ENCODE measurements at places on chromosomes 13 and 19.
A peak's percentile ranks its signal among the peaks of the same experiment; 100 is the strongest.

DNA sequence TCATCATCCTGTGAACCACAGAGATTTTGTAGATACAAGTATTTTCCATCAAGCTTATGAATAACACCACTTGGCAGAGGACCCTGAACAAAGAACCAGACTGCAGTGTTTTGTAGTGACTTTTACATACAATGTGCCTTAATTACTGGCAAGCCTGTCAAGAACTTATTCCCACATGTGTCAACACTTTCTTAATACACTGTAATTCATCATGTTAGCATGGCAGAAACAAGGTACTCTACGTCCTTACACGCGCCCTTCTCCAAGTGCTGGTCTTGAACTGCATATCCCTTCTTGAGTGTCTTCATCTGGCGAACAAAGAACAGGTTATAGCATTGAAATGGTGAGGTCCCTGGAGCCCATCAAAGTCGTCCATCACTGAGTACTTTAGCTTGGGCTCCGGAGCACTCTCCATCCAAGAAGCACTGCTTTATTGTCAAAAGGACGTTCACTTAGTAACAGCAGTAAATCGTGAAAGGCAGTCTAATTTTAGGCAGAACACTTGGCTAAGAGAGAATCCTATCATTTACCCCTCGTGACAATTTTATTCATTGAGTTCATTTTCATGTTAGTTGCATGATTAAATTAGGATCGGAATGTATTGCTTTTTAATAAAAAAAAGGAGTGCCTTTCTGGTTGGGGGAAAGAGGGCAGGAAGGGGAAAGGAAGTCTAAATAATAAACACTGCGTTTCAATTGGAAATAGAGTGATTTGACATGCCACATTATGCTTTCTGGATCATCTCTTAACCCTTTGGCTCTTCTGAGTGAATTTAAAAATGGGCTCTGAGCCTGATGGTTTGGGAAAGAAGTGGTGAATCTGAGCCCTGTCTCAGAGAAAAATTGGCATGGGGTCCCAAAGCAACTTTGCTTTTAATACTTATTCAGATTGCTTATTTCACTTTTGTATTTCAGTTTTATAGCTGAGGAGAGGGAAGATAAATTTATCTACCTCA is 376.1 kb downstream of the DLEU7 start:
- no peak for DNase-seq

- no peak for DNase-seq
Measured at GRCh38 chr19:34269489-34269888, 15.1 kb downstream of the GARRE1 start.

GRCh38 chr13:21123956-21124355 is 52.4 kb downstream of the SKA3 start:
- no peak for DNase-seq

DNA sequence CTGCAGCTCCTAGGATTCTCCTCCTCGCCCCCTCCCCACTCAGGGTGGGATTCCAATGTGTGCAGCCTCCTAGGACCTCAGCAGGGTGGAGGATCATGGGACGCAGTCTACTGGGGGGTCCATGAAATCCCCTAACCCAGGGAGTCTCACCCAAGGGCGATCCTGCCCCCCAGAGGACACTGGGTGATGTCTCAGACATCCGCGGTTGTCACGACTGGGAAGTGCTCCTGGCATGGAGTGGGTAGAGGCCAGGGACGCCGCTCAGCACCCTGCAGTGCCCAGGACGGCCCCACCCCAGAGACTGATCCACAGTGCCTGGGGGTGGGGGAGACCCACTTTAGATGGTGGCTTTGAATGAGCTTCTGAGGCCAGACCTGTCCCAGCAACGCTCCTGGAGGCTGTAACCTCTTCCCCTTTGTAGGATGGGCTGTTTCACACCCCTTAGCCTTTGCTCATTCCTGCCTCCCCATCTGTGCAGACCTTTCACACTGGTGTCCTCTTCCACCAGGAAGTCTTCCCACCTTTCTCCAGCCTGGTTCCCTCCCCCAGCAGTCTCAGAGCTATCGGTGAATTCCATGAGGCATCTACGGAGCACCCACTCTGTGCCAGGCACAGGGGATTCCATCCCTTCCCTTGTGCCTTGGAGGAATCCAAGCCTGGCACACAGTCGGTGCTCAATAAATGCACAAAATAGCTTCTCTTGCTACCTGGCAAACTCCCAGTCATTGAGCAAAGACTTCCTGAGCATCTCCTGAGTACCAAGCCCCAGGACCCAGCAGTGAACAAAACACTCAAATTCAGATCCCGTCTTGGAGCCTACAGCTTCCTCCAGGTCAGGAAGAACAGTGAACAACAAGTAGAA is 10.5 kb downstream of the SMIM24 start:
- DNase-seq: no peak

GRCh38 chr19:13732337-13732736 is 32.0 kb upstream of the MRI1 start:
- no peak for DNase-seq

- DNase-seq: peak; percentile 67
Measured at GRCh38 chr19:49808711-49809159, 4.4 kb downstream of the FUZ start.

DNA sequence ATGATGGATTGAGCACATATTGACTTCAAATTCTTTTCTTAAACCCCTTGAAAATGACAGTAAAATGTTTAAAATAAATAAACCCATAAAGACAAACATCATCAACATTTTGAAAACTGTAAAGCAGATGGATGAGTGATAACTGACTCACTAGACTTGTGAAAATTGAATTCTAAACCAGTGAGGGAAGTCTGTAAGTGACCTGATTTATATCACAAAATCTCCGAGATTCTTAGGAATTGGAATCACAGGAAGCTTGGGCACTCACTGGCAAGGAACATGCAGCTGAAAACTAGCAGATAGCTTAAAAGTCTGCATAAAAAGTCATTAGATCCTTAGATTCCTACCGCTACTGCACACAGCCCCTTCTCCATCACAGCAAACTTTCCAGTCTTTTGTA is 51.3 kb upstream of the TSC22D1 start:
- no peak for DNase-seq

DNA sequence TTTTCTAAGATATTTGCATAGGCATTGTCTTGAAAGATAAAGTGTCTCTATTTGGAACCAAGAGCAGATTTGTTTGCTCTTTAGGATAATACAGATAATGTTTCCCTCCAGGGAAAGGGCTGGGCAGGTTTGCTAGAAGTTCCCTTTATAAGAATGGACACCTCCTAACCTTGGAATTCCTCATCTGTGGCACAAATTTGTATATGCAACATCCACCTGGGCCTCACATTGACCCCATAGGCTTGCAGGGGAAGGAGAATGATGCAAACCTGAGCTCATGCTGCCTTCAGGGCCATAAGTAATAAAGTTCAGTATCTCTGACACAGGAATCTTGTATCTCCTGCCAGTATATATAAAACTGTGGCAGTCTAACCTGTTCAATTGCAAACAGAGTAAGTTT is 508.4 kb upstream of the MIR17HG start:
- DNase-seq: no peak

DNA sequence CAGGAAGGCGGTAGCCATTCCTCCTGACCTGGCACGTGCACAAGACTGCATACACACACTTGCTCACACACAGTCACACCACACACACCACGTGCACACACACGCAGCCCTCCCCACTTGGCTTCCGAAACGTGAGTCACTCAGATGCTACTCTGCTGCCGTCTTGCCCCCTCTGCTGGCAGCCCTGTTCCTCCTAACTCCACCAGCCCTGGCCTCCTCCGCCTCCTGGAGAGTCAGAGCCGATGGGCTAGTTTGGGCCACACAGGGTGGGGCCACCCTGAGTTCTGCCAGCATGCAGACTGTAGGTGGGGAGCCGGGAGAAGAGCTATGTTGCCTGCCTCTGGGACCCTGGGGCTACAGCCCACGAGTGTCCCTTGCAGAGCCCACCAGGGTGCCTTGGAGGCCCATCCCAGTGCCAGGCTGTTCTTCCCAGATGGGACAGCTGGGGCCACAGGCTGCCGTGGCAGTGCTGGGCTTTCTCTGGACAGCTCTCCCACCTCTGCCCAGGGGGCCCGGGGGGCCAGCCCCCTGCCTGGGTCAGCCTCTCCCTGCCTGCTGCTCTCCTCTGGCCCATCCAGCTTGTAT is 12.1 kb downstream of the PIN1 start:
- DNase-seq: no peak

DNA sequence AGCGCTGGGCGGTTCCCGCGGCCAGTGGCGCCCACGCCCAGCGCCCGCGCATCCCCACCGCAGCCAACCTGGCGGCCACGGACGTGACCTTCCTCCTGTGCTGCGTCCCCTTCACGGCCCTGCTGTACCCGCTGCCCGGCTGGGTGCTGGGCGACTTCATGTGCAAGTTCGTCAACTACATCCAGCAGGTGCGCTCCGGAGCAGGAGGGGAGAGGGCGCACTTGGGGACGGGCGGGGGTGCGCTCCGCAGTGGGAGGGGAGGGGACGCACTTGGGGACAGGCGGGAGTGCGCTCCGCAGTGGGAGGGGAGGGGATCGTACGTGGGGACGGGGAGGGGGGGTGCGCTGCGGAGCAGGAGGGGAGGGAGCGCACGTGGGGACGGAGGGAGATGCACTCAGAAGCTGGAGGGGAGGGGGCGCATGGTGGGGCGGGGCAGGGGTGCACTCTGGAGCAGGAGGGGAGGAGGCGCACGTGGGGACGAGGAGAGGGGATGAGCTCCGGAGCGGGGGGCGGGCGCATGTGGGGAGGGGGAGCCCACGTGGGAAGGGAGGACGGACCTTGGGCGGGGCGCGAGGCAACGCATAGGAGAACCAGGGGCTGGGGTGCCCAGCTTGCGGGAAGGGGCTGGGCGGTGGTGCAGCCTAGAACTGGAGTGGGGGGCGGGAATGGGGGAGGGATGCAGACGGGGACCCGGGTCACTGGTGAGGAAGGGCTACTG is 1.5 kb downstream of the KISS1R start:
- DNase-seq: no peak

DNA sequence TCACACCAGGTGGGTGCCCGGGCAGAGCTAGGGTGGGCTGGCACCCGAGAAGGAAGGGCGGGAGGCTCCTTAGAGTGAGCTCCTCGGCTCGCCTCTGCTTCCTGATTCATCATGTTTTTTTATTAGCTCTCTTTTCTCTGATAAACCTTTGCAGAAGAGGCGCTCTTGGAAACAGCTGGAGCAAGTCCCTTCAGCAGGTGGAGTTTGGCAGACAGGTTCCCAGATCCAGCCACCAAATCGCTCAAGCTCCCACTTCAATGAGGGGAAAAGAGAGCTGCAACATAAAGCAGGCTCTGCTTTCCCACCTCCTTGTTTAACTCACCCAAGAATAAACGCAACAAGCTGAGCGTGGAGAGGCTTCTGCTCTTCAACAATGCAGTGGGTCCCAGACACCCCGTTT is 244.8 kb downstream of the TSHZ3 start:
- no peak for DNase-seq

DNA sequence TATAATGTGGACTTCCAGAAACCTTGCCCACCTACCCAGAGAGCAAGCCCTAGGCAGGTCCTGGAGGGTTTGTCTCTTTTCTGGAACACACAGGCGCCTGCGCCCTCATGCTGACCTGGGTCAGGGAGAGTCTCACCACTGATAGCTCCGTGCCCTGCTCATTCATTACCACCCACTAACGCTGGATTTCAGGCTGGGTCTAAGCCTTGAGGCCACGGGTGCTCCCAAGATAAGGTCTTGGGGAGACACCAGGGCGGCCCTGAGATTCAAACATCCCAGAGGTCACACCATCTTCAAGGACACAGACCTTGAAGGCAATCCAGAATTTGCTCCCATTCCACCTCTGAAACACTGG is 5.1 kb downstream of the S1PR2 start:
- DNase-seq: no peak

DNA sequence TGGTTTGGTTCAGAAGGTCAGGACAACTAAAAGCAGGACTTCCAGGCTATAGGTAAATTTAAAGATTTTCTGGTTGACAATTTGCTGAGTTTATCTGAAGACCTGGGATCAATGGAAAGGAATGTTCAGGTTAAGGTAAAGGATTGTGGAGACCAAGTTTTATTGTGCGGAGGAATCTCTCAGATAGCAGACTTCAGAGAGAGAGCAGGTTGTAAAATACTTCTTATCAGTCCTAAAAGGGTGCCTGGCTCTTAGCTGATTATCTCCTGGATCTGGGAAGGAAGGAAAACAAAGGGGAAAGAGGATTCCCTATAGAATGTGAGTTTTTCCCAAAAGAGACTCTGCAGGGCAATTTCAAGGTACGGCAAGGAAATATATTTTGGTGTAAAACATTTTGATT is 851.5 kb downstream of the DACH1 start:
- no peak for DNase-seq

- no peak for DNase-seq
Measured at GRCh38 chr13:94515374-94515773, 35.9 kb upstream of the DCT start.

GRCh38 chr19:58091251-58091995 is 6.6 kb downstream of the ZSCAN18 start:
- DNase-seq: no peak

GRCh38 chr13:58991826-58992477 is 1171.8 kb downstream of the DIAPH3 start:
- no peak for DNase-seq

DNA sequence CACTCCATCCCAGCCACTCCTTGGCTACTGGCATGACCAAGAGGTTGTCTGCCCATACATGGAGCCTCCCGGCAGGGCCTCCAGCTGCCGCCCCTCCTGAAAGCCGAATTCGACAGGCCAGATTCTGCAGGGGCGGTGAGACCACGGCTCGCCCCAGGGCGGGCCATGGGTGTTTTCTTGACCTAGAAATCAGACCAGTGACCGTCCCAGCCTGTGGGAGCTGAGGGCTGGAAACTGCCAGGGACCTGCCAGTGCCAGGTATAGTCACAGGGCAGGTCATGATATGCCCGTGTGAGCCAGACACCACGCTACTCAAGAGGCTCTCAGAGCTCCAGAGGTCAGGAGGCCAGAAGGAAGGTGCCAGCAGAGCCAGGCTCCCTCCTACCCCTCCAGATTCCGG is 16.8 kb downstream of the DAPK3 start:
- no peak for DNase-seq

- DNase-seq: no peak
Measured at GRCh38 chr19:38880882-38881609, 3.0 kb upstream of the RINL start.

GRCh38 chr19:51083783-51084182 is 1.1 kb upstream of the KLK14 start:
- DNase-seq: no peak

DNA sequence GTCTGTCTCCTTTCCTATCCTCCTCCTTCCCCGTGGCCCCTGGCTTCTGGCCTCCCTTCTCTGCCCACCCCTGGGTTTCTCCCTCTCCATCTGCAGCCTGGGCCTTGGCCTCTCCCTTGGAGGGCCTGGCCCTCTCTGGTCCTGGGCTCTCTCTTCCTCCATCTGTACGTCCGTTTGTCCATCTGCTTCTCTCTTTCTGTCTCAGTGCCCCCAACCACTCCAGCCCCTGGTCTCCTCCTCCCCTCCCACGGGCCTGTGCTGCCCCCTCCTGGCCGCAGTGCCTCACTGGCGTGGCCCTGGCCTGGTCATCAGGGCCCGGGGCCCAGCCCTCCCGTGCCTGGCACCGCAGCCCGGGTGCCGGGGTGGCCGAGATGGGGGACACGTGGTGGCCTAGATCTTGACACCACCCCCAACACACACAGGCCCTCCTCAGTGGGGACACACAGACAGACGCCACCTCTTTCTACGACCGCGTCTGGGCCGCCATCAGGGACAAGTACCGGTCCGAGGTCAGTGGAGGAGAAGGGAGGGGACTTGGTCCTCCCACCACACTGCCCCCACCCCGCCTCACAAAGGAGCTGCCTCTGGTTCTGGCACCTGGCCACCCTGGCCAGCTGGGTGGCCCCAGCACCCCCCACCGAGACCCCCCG is 11.3 kb downstream of the PRKCSH start:
- no peak for DNase-seq

GRCh38 chr13:98111168-98112098 is 31.5 kb upstream of the FARP1 start:
- DNase-seq: no peak
